Dermis blood vessel endothelial cell (primary cell): ENCODE measurements at places on chromosomes 2 and 18. TPM values are rescaled to one million over a fixed set of nuclear protein-coding genes. Genes with fewer than 3 reads are reported as not detected.

The CPO gene
- not detected in 2 replicates for total RNA-seq

The CPS1 gene
- 0.42 and 0.85 TPM in 2 replicates for total RNA-seq

- DNase-seq, result no peak
Measured at GRCh38 chr2:240948905-240949790, 43.0 kb downstream of the CROCC2 start.

DNA sequence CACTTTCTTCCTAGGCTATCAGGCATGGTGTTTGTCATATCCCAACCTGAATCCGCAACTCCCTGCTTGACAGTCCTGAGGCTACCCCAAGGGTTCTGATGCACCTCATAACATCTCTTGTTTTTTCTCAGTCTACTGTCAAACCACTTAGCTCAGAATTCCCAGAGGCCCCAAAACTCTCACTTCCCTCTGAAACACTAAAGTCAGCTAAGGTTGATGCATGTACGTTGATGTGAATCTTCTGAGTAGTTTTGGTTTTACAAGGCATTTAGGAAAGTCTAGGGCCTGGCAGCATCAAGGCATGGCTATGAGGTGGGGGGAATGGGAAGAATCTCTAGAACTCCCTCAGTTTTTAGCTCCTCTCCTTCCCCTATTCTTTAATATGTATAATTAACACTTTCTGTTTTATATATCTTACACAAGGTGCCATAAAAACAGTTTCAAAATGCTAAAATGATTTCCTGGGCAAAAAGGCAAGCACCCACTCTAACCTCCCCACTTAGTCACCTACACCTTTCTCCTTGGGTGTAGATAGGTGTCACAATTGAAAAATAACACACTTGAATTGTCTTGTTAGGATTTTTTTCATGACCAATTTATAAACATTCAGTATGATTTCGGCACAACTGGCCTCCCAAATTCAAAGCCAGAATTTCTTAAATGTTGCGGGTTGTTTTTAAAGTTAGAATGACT, 71.4 kb upstream of the TANK start:
- DNase-seq, result no peak

GRCh38 chr2:198498516-198498915, 694.1 kb downstream of the PLCL1 start:
- DNase-seq, result no peak
